ENCODE measurements at places on chromosomes 5 and 9. TPM values are rescaled to one million over a fixed set of nuclear protein-coding genes. Genes with fewer than 3 reads are reported as not detected.

DNA sequence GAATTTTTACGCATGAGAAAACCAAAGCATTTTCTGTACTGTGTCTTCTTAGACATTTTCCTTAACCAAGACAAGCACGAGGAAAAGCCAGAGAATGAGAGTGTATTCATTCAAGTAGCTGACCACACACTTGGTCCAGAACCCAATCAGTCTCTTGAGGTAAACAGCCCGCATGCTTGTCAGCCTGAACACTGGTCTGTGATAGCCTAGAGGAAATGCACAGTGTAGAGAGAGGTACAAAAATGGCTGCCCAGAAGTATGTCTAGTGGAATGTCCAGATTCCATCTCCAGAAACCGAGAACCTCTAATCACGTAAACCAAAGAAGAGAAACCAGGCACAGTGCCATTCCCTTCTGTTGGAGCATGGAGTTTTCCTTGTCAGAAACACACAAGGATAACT, 80.0 kb upstream of the SNX2 start:
- no peak overlapping the region for H3K4me3 ChIP-seq
- no peaks in the 10 kb centered on the region for H3K4me1 ChIP-seq
- no peaks in the 10 kb centered on the region for H3K36me3 ChIP-seq
- no peak overlapping the region for H3K27ac ChIP-seq
- no peak for DNase-seq
- peaks cover 3% of the 10 kb centered on the region for H3K27me3 ChIP-seq

DNA sequence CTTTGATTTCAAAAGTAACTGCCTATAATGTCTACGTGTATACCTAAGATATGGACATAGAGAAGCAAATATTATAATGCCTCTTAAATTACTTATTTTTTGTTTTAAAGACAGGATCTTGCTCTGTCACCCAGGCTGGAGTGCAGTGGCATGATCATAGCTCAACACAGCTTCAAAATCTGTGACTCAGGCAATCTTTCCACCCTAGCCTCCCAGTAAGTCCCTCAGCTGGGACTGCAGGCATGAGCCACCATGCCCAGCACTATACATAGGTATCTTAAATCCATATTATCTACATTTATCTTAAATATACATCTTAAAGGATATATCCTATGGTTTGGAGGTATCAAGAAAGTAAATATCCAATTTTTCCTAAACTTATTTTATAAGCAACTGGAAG, 261.2 kb downstream of the ARL15 start:
- H3K4me3 ChIP-seq: no peak overlapping the region
- no peaks in the 10 kb centered on the region for H3K27me3 ChIP-seq
- H3K27ac ChIP-seq: no peak overlapping the region
- DNase-seq: no peak
- H3K36me3 ChIP-seq: no peaks in the 10 kb centered on the region

- peaks cover 4% of the 10 kb centered on the region for H3K27me3 ChIP-seq
- H3K36me3 ChIP-seq: no peaks in the 10 kb centered on the region
Measured at GRCh38 chr9:84950879-84951811, 281.6 kb downstream of the NTRK2 start.

DNA sequence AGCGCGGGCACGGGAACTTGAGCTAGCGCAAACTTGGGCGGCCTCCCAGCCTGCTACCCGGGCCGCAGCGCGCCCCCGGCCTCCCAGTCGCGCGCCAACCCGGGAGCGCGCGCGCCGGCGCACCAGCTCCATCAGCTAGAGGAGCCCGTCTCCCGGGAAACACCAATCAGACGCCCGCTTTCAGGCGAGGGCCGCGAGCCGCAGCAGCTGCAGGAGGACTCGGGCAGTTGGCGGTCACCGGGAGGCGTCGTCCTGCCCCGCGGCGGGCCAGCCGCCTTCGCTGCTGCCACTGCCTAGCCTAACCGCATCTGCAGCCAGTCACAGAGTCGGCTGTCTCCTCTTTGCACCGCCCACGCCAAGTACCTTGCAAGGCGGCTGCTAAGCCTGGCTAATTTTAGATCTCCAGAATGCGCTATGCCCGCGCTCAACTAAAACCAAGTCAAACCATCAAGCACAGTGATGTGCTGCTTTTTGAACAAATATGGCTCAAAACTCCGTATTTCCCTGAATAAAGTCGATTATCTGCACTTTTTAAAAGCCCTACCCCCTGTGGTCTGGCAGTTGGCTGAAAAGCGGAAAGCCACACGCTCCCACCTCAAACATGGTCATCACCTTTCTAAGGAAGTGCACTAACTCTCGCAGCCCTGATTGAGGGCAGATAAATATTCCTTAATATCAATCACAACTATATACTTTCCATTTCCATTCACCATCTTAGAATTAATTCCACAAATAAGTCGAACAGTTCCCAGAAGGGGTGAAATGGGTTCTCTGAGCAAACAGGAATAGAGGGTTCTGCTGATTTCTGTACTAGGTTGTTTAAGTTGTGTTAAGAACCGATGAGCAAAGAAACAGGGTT, 221.8 kb downstream of the MEF2C start:
- peaks cover 3% of the 10 kb centered on the region for H3K36me3 ChIP-seq
- no peak overlapping the region for H3K27ac ChIP-seq
- H3K27me3 ChIP-seq: peaks cover 63% of the 10 kb centered on the region
- peak; percentile 72 for DNase-seq
- peak overlapping the region; percentile 54 for H3K4me3 ChIP-seq

DNA sequence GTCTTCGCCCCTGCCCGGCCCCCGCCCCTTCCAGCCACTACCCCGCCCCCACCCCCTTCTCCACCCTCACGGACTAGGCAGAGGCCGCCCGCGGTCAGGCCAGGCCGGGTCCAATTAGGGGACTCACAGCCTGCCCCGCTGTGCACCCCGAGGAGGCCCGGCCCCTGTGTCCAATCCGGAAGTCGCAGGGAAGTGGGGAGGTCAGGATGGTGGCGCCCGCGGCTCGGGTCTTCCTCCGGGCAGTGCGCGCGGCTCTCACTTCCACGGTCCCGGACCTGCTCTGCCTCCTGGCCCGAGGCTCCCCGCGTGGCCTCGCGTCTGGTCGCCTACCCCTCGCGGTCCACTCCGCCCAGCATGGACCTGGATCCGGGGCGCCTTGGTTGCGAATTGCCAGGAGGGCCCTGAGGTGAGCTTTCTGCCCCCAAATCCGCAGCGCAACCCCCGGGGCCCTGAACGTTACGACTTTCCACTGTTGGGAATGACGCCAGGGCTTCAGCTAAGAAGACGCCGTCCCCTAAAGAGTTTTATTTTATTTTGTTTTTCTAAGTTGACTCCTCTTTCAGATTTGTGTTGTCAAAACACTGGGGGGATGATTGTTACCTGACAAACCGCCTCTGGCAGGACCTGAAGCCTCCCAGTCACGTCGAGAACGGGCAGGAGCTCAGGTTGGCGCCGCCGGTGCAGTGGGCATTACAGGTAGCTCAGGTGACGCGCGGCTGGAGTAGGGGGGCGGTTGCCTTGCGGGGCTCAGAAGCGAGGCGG, 763 bp upstream of the IRX2 start:
- peaks cover 22% of the 10 kb centered on the region for H3K4me1 ChIP-seq
- H3K27ac ChIP-seq: no peak overlapping the region
- no peak overlapping the region for H3K4me3 ChIP-seq
- H3K36me3 ChIP-seq: peaks cover 9% of the 10 kb centered on the region

DNA sequence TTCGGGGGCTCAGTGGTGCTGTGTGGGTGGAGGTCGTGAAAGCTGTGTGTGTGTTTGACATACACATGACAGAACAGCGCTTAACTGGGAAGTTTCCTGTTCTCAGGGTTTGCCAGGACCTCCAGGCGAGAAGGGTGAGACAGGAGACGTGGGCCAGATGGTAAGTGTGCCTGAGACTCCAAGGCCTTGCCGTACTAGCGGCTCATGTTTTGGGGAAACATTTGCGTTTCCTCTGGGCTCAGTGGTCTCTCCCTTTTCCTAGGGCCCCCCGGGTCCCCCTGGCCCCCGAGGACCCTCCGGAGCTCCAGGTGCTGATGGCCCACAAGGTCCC, 68.3 kb upstream of the FCN2 start:
- no peaks in the 10 kb centered on the region for H3K4me1 ChIP-seq
- H3K36me3 ChIP-seq: no peaks in the 10 kb centered on the region
- H3K27me3 ChIP-seq: no peaks in the 10 kb centered on the region
- H3K27ac ChIP-seq: no peak overlapping the region
- DNase-seq: no peak
- no peak overlapping the region for H3K4me3 ChIP-seq

GRCh38 chr9:93119953-93120845, 13.9 kb downstream of the NINJ1 start:
- H3K4me3 ChIP-seq: no peak overlapping the region
- H3K27me3 ChIP-seq: no peaks in the 10 kb centered on the region
- H3K4me1 ChIP-seq: peaks cover 17% of the 10 kb centered on the region
- peak overlapping the region; percentile 79 for H3K27ac ChIP-seq

DNA sequence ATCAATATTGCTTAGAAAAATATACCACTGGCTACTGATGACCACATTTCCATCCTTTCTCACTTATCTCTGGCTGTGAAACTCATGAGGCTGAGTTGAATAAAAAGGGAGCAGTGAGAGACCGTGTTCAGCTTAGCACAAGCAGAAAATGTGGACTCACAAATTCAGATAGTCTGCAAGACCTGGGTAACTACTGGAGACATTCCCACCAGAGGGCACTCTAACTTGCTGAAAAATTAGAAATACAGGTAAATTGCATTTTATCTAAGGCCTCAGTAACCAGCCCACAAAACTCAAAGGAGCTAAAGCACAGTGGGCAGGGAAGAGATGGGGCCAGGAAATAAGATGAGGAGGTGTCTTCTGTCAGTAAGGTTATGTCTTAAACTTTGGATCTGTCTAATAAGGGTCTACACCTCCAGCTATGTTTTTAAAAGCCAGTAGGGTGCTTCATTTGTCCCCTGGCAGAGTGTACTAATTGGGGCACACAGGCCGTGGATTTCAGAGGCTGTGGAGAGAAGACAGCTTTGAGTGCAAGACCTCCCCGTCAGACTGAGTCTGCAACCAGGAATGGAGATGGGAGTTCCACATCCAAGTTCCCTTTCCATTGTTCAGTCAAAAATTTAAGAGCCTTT, 8.7 kb upstream of the NDUFB6 start:
- H3K27me3 ChIP-seq: peaks cover 14% of the 10 kb centered on the region
- no peak overlapping the region for H3K4me3 ChIP-seq
- H3K27ac ChIP-seq: no peak overlapping the region
- DNase-seq: peak; percentile 57
- H3K4me1 ChIP-seq: no peaks in the 10 kb centered on the region

GRCh38 chr5:72006361-72006760, 100.9 kb upstream of the MAP1B start:
- no peaks in the 10 kb centered on the region for H3K4me1 ChIP-seq
- H3K4me3 ChIP-seq: no peak overlapping the region
- no peaks in the 10 kb centered on the region for H3K36me3 ChIP-seq
- no peak for DNase-seq

GRCh38 chr5:108361771-108362170, 20.1 kb downstream of the FBXL17 start:
- H3K4me1 ChIP-seq: peaks cover 10% of the 10 kb centered on the region
- H3K4me3 ChIP-seq: no peak overlapping the region
- no peak overlapping the region for H3K27ac ChIP-seq
- H3K27me3 ChIP-seq: no peaks in the 10 kb centered on the region
- H3K36me3 ChIP-seq: peaks cover 13% of the 10 kb centered on the region

- H3K27me3 ChIP-seq: peaks cover 5% of the 10 kb centered on the region
- H3K4me1 ChIP-seq: peaks cover 23% of the 10 kb centered on the region
- H3K4me3 ChIP-seq: no peak overlapping the region
- DNase-seq: peak; percentile 52
- H3K27ac ChIP-seq: no peak overlapping the region
Measured at GRCh38 chr5:109656829-109657228, 32.9 kb upstream of the MAN2A1 start.

- DNase-seq: no peak
- no peak overlapping the region for H3K27ac ChIP-seq
- no peaks in the 10 kb centered on the region for H3K27me3 ChIP-seq
Measured at GRCh38 chr9:93194221-93194625, 10.3 kb downstream of the WNK2 start.

DNA sequence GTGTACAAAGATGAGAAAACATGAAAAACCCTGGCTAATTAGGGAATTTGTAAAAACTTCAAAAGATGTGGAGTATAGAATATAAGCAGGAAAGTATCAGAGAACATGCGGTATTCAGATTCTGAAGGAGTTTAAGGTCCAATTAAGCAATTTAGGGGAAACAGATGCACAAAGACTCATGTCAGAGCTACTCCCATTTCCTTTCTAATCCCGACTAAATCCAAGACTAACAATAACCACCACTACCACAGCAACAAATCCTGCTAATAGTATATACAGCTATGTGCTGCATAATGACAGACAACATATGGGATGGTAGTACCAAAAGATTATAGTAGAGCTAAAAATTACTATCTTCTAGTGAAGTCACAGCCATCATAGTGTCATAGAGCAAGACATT, 102.1 kb downstream of the LURAP1L start:
- no peak overlapping the region for H3K27ac ChIP-seq
- H3K27me3 ChIP-seq: no peaks in the 10 kb centered on the region
- no peaks in the 10 kb centered on the region for H3K36me3 ChIP-seq
- H3K4me1 ChIP-seq: no peaks in the 10 kb centered on the region
- no peak for DNase-seq

GRCh38 chr9:116928289-116928688, 241.2 kb downstream of the TRIM32 start:
- H3K36me3 ChIP-seq: no peaks in the 10 kb centered on the region
- no peak for DNase-seq
- peaks cover 1% of the 10 kb centered on the region for H3K27me3 ChIP-seq
- H3K27ac ChIP-seq: no peak overlapping the region

DNA sequence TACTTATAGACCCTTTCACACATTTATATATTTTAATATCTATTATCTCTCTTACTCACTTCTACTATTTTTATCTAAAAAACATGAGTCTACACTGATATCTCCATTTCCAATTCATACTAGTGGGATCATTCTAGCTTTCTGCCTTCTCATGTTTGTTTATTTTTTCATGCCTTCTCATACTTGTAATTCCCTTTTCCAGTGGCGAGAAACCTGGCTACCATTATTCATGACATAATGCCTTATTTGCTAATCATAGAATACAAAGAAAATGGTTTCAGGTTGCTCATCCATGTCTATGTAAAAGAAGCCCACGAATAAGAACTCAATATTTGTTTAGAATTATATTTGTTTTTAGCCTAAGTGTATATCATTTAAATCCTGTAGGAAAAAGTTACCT, 232.7 kb upstream of the ACTBL2 start:
- H3K27me3 ChIP-seq: peaks cover 5% of the 10 kb centered on the region
- H3K4me1 ChIP-seq: no peaks in the 10 kb centered on the region
- no peaks in the 10 kb centered on the region for H3K36me3 ChIP-seq
- H3K27ac ChIP-seq: no peak overlapping the region
- no peak overlapping the region for H3K4me3 ChIP-seq

Gene PPWD1
- 33.8 TPM for total RNA-seq

Gene INSL6
- total RNA-seq: not detected

Gene DIPK1B
- not detected for total RNA-seq

Gene TSLP
- total RNA-seq: 1.0 TPM

Measured in activated CD8-positive, alpha-beta T cell treated with anti-CD3 and anti-CD28 coated beads for 36 hours (primary cell).